ENCODE measurements at places on chromosomes 6 and 20. TPM values are rescaled to one million over a fixed set of nuclear protein-coding genes. Genes with fewer than 3 reads are reported as not detected.

DNA sequence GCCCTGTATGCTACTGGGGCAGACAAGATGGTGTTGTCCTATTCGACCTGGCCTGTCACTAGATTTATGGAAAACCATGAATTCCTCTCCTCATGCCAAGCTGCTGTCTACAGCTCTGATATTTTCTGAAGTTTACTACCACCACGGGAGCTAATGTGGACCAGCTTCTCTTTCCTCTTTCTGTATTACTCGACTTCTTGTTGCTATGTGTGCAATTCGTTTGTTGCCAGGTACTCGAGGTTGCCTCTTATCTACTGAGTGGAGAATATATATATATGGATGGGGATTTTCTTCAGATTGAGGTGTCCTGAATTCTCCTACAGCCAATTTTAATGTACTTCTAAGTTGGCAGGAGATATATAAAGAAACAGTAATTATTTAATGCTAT lies 34.7 kb downstream of the MAN1A1 start:
- DNase-seq, result peak; percentile 38

GRCh38 chr20:44187054-44187771 lies at the start of gene JPH2:
TSS of gene JPH2 (minus strand) at chr20:44187188. CDS start at chr20:44186705, 483 bp downstream.
- DNase-seq, result no peak

- DNase-seq, result no peak
Observed at GRCh38 chr6:13524801-13525508, 37.6 kb upstream of the GFOD1 start.

GRCh38 chr20:61037498-61037897 lies 214.6 kb upstream of the CDH4 start:
- DNase-seq, result no peak

- DNase-seq, result no peak
Observed at GRCh38 chr6:154343473-154344308, 12.9 kb downstream of the IPCEF1 start.

GRCh38 chr6:157716251-157716995 lies 106.6 kb upstream of the SNX9 start:
- DNase-seq, result no peak

The NKAIN4 gene
- total RNA-seq, result not detected

The C6orf15 gene
- not detected for total RNA-seq
